ENCODE measurements at places on chromosomes 2 and 18.

- DNase-seq: no peak
Observed at GRCh38 chr2:26068602-26069298, 34.9 kb downstream of the RAB10 start.

DNA sequence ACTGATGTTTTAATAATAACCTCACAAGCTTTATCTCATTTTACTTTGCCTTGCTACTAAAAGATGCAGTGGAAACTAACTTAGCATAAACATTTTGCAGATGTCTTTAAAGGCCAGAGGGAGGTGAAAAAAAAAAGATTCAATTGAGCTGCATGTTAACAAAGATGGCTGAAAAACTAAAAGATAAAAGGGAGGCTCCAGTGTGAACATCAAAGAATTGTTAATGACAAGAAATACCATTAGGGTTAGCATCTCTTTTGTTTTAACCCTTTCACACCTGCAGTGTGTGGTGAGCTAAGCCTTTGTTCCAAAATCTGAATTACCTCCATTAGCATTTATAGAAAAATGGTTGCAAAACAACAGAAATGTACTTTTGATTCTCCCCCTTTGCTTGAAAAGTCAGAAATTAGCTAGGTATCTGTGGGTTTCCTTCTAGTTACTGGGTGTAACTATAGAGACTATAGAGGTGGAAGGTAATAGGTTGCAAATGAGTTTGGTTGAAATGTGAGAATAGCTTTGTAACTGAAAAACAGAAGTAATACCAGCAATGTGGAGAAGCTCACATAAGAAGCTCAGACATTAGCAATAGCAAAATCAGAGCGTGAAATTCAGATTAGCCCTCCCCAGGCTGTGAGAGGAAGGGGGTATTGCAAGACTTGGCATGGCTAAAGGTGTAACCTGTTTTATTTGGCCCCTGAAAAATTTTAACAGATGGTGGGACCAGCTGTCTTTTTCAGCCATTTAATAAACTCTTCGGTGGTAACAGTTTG, 34.8 kb upstream of the SP5 start:
- no peak for DNase-seq

GRCh38 chr18:29164993-29165599, 988.2 kb upstream of the CDH2 start:
- DNase-seq: no peak

- no peak for DNase-seq
Observed at GRCh38 chr18:76499637-76500340, 4.7 kb upstream of the ZNF516 start.

DNA sequence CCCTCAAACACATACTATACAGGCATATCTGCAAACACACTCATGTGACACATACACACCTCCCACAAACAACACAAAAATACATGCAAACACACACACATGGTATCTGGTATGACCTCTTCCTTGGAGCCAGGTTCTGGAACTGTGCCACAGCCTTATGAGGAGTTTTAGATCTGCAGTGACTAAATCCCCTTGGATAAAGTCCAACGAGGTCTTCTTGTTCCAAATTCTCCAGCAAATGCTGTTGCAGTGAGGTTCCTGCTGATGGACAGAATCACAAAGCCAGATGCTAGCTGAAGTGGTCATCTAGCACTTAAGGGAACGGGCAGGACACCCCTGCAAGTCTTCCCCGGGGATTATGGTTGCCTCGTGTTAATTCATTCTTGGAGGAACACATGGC, 54.5 kb upstream of the DAPL1 start:
- DNase-seq: no peak

DNA sequence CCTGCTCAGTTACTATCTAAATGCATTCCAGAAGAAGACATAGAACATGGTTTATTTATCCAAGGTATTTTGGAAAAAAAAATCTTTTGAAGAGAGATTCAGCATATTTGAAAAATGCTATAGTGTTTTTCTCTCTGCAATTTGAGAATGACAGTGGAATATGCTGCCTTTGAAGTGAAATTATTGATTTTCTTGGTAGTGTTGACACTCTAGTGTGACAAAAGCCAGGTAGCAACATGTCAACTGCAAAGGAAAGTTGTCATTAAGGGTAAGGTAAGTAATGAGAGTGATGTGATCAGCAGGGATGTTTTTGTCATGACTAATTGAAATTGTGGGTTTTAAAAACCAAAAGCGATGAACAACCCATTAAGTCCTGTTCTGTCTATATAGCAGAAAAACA, 1387.1 kb upstream of the TMEFF2 start:
- DNase-seq: no peak

- no peak for DNase-seq
Observed at GRCh38 chr2:65057391-65058052, 1.3 kb downstream of the CEP68 start.

- no peak for DNase-seq
Observed at GRCh38 chr2:238294393-238295143, 6.2 kb upstream of the PER2 start.

GRCh38 chr2:37111958-37112357, 27.6 kb downstream of the GPATCH11 start:
- DNase-seq: no peak

- no peak for DNase-seq
Observed at GRCh38 chr18:64401268-64402060, 252.6 kb upstream of the LINC00305 start.

DNA sequence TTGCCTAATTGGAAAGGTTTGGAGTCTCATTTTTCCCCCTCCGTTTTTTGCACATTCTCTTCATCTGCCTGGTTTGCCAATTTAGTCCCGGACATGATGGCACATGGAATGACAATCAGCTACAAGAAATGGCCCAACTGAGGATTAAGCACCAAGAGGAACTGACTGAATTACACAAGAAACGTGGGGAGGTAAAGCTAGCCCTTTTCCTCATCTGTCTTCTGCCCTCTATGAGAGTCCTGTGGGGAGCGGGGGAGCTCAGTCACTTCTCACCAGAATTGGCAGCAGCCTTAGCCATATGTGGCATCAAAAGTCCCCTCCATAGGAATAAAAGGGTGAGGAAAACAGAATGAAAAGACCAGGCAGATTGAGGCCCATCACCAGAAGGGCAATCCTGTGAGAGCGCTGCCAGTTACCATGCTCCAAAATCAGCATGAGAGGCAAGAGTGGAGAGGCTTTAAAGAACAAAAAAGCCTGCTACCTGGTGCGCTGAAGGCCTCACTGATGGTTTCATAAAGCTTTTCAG, 11.6 kb downstream of the ATG16L1 start:
- DNase-seq: no peak

GRCh38 chr2:5549771-5550170, 142.4 kb upstream of the SOX11 start:
- no peak for DNase-seq

GRCh38 chr18:48932822-48933510, 17.8 kb downstream of the SMAD7 start:
- no peak for DNase-seq

- no peak for DNase-seq
Observed at GRCh38 chr2:13986119-13986720, 646.3 kb upstream of the LRATD1 start.

- DNase-seq: no peak
Observed at GRCh38 chr2:221063568-221063967, 508.5 kb downstream of the EPHA4 start.

All from stimulated activated CD8-positive, alpha-beta memory T cell treated with anti-CD3 and anti-CD28 coated beads, Interleukin-12 subunit alpha, Interleukin-12 subunit beta, amount 100 ng/mL, for 4 hours (primary cell).